ENCODE measurements at places on chromosomes 11 and 22. TPM values are rescaled to one million over a fixed set of nuclear protein-coding genes. Genes with fewer than 3 reads are reported as not detected.

The PANX2 gene
- 3.1 TPM for total RNA-seq

The FLRT1 gene
- 0.26 TPM for total RNA-seq

The SYT8 gene
- total RNA-seq = 32.6 TPM

The ZDHHC24 gene
- total RNA-seq = 15.8 TPM

The CCDC116 gene
- total RNA-seq = 0.52 TPM

The KIAA1671 gene
- total RNA-seq = 24.9 TPM

The GSTP1 gene
- 454 TPM for total RNA-seq

The SLC22A25 gene
- not detected for total RNA-seq

All from body of pancreas (tissue), 4 donors.